Immature natural killer cell (primary cell): ENCODE measurements at places on chromosomes 4 and X. TPM values are rescaled to one million over a fixed set of nuclear protein-coding genes. Genes with fewer than 3 reads are reported as not detected.
A peak's percentile ranks its signal among the peaks of the same experiment; 100 is the strongest.

The TEX11 gene
- not detected for polyA plus RNA-seq

DNA sequence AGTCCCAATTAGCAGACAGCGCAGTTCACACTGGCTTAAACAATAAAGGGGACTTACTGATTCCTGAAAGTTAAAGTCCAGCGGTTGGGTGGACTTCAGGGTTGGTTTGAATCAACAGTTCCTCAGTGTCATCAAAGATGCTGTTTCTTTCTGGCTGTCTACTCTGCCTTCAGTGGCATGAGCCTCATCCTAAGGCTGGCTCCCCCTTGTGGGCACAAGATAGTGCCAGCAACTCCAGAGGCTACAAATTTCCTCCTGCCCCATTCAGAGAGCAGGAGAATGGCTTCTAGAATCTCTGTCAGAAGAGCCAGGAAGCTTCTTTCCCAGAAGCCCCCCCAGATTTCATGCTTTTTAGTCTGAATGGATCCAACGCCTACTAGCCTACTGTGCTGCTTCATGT, 82.4 kb upstream of the MTM1 start:
- DNase-seq: peak; percentile 10

The TKTL2 gene
- not detected for polyA plus RNA-seq

GRCh38 chr4:140252141-140252741, 98.3 kb upstream of the MAML3 start:
- DNase-seq: no peak

DNA sequence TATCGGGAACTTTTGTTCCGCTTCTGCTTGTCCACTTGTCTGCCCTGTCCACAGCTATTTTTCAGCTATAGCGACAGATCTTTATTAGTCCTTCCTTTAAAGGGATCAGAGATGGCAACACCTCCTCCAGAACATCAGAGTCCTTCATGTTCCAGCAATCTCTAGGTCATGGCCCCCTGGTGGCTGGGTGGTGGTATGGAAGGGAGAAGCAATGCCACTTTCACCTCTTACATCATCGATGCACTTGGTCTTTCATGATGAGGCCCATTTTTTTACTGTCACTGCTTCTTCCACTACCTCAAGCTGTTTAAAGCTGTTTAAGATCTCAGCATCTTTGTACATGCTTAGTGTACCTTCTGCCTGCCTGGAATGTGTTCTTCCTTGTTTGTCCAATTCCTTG, 106.7 kb downstream of the ARHGAP6 start:
- peak; percentile 17 for DNase-seq

The HSFX3 gene
- not detected for polyA plus RNA-seq

The HSPA4L gene
- not detected for polyA plus RNA-seq

The SUV39H1 gene
- 16.4 TPM for polyA plus RNA-seq
